ENCODE measurements at places on chromosomes 12 and 14.

- DNase-seq: no peak
Observed at GRCh38 chr12:44542716-44543115, 333.4 kb downstream of the NELL2 start.

DNA sequence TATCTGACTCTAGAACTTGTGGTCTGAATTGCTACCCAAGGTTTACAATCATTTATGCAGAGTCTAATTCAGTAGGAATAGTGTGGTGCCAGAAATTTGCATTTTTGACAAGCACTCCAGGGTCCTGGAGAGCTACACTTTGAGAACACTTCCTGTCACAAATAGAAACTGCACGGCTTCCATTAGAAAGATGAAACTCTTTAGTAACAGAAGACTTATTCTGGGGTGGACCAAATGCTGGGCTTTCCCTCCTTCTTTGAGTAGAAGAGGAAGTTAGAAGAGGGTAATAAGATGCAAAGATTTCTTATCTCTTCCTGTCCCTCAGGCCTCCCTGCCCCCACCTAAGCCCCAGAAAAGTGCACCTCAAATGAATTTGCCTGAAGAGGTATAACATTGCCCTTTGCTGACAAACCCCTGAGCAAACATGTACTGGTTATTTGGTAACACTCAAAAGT lies 28.4 kb downstream of the DGLUCY start:
- no peak for DNase-seq

GRCh38 chr12:64400041-64400440 lies 4.2 kb upstream of the XPOT start:
- DNase-seq: no peak

GRCh38 chr12:58104351-58104755 lies 163.0 kb downstream of the ATP23 start:
- no peak for DNase-seq

DNA sequence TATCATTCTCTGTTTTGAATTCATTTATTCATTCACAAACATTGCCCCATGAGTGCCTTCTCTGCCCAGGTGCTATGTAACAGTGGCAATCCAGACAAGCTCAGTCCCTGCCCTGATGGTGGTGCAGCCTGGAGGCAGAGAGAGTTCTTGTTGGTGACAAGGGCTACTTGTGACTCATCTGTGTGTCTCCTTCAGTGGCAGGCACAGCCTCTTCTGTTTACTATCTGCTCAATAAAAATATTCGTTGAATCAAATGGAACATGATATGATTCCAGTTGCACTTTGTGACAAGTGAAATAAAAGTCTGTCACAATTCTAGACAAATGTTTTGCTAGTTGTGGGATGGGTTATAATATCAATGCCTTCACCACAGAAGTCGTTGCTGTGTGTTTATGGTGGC lies 20.6 kb upstream of the CPM start:
- DNase-seq: no peak

DNA sequence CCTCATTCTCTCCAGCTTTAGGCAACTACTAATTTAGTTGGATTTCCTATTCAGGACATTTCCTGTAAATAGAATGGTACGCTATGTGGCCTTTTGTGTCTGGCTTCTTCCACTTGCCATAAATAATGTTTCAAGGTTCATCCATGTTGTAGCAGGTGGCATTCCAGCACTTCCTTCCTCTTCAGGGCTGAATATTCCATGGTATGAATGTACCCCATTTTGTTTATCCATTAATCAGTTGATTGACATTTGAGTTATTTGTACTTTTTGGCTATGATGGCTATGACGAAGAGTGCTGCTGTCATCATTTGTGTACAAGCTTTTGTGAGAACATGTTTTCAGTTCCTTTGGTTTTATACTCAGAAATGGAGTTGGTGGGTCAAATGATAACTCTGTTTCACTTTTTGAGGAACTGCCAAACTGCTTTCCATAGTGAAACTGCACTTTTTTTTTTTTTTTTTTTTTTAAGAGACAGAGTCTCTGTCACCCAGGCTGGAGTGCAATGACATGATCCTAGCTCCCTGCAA lies 6.5 kb upstream of the CDK2AP1 start:
- DNase-seq: no peak

DNA sequence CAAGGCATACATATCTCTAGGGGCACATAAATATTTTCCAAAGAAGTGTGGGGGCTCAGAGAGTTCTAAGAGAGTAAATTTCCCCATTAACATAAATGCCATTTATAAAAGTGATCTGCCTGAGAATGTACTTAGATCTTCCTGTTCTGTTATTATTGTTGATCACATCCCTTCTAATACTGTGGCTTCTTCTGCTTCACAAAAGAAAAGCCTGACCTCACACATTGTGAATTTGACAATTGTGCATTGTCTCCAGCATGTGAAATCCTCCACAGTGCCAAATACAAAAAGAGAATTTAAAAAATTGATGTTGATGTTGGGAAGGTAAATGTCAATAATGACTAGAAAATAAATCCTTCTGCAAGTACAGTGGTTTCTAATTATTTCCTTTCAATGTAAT lies 330.5 kb upstream of the LRIG3 start:
- DNase-seq: no peak

- no peak for DNase-seq
Observed at GRCh38 chr14:41374092-41374491, 232.6 kb upstream of the LRFN5 start.

DNA sequence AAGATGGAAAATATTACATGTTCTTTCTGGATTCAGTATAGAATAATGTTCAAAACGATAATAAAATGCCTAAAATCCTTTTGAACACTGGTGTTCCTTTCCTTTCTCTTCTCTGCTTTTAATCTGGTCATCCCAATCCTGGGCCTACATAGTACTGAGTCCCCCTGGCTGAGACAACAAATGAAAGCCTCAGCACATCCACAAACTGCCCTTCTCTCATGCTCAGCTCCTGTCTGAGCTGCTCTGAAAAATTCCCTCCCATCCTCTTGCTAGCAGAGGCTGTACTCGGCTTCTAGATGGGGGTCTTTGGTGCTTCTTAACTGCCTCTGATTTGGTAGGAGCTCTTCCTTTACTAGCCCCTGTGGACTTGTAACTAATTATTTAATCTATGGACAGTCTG lies 232.3 kb downstream of the MED13L start:
- no peak for DNase-seq

GRCh38 chr14:30915596-30915995 lies 41.2 kb downstream of the COCH start:
- no peak for DNase-seq

GRCh38 chr12:115960868-115961802 lies 316.4 kb downstream of the MED13L start:
- no peak for DNase-seq

DNA sequence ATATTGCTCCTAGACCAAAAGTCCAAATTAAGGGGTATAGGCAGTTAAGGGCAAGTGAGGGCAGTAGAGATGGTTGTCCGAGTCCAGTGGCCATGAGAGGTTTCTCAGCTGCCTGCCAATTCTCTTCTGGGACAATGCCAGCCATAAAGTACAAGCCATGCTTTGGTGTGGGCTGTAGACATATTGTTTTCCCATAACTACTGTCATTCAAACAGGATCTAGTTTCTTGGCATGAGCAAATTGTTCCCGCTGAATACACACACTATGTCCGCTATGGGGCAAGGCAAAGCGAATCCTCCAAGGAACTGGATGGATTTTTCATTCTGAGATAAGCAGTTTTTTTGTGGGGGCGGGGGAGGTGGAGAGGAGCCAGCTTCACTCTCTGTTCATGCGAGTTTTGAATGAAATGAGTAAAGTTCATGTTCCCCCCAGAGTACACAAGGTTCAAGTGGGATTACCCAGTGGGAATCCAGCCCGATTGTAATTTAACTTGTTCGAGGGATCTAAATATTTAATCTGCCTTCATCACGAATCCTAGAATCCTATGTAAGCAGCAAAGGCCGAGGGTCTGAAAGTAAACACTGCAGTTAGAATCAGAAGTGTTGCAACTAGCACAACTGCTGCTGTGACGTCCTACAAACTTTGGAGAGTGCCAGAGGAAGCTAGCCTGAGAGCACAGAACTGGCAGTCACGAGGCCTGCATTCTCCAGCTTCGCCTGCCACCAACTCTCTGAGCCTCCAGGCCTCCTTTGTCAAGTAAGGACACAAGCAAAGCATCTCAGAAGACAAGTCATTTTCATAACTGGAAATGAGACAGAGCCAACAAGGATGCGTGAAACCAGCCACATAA lies 137.0 kb downstream of the CRADD start:
- no peak for DNase-seq

DNA sequence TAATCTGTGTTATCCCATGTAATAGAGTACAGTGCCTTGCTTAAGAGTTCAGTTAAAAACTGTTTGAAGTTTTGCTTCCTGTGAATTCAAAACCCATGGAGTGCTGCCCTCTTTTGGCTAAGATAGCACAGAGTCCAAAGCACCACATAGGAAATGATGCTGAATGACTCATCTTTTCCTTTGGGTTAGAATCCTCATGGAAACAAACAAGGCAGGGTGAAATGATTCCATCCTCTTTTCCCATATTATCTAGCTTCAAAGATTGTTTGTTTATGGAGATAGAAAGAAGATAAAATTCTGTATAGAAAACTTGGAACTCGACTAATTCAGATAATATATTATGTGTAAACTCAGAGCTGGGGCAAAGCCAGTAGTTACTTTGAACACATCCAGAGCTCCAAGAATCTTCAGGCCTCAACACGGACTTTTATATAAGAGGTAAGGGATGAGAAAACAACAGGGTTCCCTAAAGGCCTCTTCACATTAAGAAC lies 87.4 kb downstream of the OTOGL start:
- no peak for DNase-seq

- DNase-seq: no peak
Observed at GRCh38 chr14:77554207-77554606, 55.6 kb upstream of the ISM2 start.

- DNase-seq: no peak
Observed at GRCh38 chr12:132403636-132404434, 74.4 kb upstream of the GALNT9 start.

GRCh38 chr14:72178517-72178916 lies 246.3 kb downstream of the RGS6 start:
- no peak for DNase-seq

DNA sequence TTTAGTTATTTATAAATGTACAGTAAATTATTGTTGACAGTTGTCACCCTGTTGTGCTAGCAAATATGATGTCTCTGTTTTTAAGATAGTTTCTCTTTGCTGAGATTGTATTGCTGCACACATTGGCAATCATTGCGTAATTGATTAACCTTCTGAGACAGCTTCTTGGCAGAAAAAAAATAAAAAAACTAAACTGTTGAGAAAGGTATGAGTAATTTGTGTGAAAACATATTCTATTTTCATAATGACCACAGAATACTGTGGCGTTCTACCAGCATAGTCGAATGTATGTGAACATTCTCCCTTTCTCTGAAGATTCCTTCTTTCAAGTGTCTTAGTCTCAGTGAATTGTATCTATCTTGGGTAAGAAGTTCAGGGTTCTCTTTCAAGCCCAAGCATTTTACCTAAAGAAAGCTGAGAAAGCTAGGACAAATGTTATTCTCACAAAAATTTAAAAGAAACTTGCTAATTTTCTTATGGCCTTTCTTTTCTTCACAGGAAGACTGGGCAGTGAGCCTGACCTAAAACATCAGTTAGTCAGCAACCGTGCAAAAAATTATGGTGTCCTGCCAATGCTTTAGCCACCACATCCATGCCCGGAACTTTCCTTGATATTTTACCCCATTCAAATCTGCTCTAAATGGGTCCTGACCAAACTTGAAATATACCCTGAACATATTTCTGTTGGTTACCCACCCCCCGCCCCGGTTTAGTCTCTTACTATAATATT lies 69.0 kb upstream of the REP15 start:
- DNase-seq: no peak

DNA sequence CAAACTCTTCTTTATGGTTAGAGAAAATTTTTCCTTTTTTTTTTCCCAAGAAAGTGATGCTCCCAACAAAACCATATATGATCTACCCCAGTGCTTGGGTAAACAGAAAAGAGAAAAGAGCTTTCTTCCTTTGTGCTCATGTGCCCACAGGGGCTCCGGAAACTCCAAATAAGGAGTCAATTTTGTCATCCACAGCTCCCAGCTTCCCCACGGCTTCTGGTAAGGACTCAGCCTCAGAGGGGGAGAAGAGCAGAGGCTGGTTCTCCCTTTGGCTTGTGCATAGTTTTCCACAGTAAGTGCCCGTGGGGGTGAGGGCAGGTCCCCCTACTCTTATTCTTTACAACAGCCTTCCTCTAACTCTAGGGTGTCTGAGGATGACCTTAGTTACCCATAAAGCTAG lies 13.3 kb upstream of the RGS6 start:
- DNase-seq: no peak

DNA sequence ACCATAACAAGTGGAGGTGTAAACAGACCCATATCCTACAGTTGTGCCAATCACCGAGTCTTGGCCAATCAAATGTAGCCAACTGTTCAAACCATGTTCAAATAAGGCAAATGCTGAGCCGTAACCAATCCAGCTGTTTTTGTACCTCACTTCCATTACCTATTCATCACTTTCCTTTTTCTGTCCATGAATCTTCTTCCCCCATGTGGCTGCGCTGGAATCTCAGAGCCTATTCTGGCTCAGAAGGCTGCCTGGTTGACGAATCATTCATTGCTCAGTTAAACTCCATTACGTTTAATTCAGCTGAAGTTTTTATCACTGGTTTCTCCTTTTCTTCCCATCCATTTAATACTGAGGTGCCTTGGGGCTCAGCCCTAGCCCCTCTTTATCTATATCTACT lies 71.1 kb downstream of the TBC1D30 start:
- DNase-seq: no peak

DNA sequence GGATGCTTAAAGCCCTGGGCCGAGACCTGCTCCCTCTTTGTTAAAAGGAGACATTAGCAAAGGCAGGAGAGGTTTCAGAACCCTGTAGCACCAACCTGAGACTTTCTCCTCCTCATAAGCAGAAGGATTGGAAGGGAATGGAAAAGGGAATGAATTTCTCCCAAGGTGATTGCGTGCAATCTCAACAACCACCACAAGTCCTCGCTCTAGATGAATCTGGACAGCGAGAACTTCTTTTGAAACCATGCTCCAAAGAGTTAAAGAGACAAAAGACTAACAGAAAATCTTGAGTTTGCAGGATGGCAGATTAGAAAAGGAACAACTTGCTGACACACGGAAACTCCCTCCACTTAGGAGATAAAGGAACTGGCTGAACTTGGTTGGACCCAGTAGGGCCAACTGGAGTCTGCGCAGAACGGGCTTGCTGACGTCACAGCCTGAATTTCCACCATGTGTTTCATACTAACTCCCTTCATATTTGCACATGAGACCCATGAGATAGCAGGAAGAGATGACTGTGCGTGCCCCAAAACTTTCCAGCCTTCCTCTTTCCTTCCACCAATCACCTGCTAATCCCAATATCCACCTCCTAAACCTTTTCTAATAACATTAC lies 137.0 kb downstream of the PTPN11 start:
- DNase-seq: no peak
